ENCODE measurements at places on chromosomes 4 and X.

- no peak for DNase-seq
Observed at GRCh38 chrX:70423936-70424675, 992 bp downstream of the GDPD2 start.

- DNase-seq, result no peak
Observed at GRCh38 chrX:24264383-24264782, 49.5 kb downstream of the SUPT20HL2 start.

DNA sequence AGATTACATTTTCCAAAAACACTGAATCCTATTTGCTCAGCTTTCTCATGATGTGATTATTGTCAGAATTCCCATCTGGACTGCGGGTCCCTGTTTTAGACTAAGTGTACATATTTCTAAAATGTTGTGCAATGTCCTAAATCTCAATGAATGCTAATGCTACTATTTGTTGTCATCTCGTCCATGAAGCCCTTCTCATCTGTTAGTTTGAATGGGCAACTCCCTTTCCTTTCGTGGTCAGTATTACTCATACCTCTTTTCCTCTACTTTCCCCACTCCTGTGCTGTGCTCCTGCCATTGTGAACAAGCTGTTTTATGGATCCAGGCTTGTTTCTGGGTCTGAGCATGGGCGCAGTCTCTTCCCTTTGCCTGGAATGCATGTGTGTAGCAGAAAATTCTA is 91.0 kb downstream of the MID1 start:
- DNase-seq, result no peak

DNA sequence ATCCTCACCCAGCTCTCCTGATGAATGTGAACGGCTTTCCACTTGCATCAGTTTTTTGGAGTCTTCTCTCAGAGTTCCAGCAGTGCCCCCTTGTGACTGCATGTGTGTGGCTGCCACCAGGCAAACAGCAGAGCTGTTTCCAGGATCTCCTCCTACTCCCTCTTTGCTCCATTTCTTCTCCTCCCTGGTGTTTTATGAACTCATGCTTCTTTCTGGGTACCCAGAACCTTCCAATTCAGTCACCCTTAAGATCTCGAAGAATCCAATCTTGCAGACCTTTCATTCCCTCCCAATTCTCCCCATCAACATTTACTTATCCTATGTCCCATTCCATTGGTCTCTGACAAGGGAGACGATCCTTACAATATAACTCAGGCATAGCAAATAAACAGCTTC is 6.8 kb upstream of the TCEANC start:
- peak; percentile 73 for DNase-seq

DNA sequence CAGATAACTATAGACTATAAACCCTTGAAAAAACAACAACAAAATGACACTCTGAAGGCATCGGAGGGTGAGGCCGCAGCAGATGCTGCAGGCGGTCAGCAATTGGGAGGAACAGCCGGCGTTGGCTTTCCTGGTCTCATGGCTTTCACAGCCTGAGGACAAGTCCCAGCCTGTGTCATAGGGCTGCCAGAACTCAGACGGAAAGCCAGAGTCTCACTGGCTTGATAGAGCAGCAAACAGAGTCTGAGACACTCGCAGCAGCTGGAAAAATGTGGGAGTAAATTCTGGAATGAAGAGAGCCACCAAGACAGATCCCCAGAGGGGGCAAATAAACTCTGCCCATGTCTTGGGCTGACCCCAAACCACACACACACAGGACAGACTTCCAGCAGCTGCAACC is 86.3 kb downstream of the PPP2R2C start:
- peak; percentile 26 for DNase-seq

DNA sequence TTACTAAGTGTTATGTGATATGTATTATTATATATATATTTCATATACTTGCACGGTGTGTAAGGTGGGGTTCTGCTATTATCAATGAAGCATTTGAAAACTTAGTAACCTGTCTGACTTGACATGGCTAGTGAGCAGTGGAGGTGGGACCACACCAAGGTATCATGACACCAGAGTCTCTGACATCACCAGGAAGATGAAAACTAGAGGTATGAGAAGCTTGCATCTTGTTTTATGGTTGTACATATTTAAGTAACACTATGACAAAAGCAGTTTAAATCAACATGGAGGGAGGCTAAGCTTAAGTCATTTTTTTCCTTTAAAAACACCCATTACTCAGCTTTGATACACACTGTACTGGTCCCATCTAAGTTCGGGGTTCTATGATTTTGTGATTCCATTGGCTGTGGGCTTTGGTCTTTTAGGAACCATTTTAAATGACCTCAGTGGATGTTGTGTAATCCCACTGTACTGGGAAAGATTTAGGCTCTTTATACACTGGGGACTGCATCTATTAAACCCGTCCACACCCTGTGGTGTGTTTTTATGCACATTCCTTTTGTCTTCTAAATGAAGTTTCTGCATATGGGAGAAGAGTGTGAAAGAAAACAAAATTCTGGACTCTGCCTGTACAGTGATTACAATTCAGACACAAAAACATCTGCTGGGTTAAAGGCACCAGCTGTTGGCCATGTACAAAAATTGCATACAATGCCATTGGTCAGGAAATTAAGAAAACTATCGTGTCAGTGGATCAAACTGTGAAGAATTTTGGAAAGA is 570.6 kb downstream of the SPRY1 start:
- DNase-seq, result no peak

Data from Right ventricle myocardium inferior (tissue), 1 donor.